HFFc6 (cell line): ENCODE measurements at places on chromosomes 2 and 18. TPM values are rescaled to one million over a fixed set of nuclear protein-coding genes. Genes with fewer than 3 reads are reported as not detected.

DNA sequence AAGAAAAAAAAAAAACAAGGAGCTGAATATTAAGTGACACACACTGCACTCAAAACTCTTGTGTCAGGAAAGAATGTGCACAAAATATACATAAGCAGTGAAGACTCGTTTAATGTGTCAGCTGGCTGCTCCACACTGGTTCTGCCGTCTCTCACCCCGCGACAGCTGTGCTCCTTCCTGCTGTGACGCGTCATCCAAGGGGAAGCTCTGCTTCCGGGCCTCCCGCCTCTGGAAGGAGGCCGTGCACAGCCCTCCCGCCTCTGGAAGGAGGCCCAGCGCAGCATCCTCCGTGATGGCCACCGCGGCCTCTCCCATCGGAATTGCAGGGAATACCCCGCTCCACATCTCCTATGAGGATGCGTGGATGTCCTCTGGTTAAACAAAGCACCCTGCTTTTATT is 151.0 kb downstream of the HDAC4 start:
- H3K36me3 ChIP-seq = no peaks in the 10 kb centered on the region
- DNase-seq = peak; percentile 61
- peak overlapping the region; percentile 68 for H3K4me3 ChIP-seq
- no peaks in the 10 kb centered on the region for H3K27me3 ChIP-seq
- H3K4me1 ChIP-seq = peaks cover 26% of the 10 kb centered on the region
- H3K27ac ChIP-seq = peak overlapping the region; percentile 78

DNA sequence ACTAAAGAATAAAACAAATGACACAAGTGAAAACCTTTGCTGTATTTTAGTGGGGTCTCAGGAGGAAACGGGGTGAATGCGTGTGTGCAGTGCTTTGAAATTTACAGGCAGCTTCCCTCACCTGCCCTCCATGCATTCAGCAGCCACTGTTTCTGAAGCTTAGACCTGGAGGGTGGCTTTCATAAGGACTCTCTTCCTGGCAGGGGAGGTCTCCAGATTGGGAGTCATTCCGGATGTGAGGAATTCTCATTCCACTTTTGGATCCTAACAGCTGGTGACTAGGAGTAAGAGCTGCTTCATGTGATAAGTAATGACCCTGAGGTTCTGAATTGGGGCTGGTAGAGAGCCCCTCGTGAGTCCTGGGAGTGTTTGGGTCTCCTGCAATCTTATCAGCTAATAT is 192.5 kb downstream of the SH3BP4 start:
- H3K36me3 ChIP-seq = no peaks in the 10 kb centered on the region
- no peaks in the 10 kb centered on the region for H3K4me1 ChIP-seq
- peaks cover 14% of the 10 kb centered on the region for H3K27me3 ChIP-seq
- DNase-seq = no peak

- H3K4me1 ChIP-seq = no peaks in the 10 kb centered on the region; the same call in 1 of the 2 replicates
- no peaks in the 10 kb centered on the region; the same call in 1 of the 2 replicates for H3K27me3 ChIP-seq
- H3K27ac ChIP-seq = no peak overlapping the region
- H3K36me3 ChIP-seq = peaks cover 18% of the 10 kb centered on the region; the same call in 1 of the 2 replicates
- no peak overlapping the region for H3K4me3 ChIP-seq
Observed at GRCh38 chr2:8882094-8882493, 44.7 kb upstream of the KIDINS220 start.

- H3K36me3 ChIP-seq = no peaks in the 10 kb centered on the region
- H3K4me3 ChIP-seq = no peak overlapping the region
- no peak overlapping the region for H3K27ac ChIP-seq
Observed at GRCh38 chr18:31134988-31135529, 27.6 kb downstream of the DSC1 start.

DNA sequence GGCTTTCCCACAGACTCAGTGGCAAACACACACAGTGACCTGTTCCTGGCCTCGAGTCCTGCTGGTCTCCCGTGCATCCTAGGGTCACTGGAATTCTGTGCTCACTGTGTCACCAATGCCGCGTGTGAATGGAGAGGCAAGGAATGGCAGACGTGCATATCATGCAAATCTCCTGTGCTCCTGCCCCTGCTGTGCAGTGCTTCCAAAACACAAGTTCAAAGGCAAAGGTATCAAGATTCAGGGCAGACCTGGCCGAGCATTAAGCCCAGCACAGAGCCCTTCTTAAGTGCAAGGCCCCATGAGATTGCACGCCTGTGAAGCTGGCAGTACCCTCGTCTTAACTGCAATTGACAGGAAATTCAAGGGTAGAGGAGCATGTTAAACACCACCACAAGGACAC is 129.1 kb downstream of the NDUFA10 start:
- no peaks in the 10 kb centered on the region for H3K4me1 ChIP-seq
- no peak overlapping the region for H3K4me3 ChIP-seq
- H3K27ac ChIP-seq = no peak overlapping the region
- H3K27me3 ChIP-seq = peaks cover 4% of the 10 kb centered on the region
- DNase-seq = no peak

DNA sequence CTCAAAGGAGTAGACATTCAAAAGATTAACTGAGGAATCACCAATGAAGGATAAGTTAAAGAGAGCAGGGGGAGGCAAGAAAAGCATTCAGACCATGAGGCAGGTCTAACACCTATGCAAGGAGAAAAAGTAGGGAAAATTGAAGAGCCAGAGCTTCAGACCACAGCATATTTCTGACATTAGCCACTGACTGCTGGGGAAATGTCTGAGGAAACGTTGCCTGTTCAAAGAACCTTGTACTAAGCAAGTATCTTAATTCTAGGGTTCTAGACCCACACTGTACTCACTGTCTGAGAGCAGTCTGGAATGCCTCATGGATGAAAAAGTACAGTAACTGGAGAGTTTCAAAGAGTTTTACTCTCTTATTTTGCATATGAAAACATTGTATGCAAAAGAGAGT is 39.5 kb upstream of the TFPI start:
- H3K27ac ChIP-seq = no peak overlapping the region
- peak; percentile 43 for DNase-seq
- H3K27me3 ChIP-seq = no peaks in the 10 kb centered on the region
- H3K36me3 ChIP-seq = no peaks in the 10 kb centered on the region

GRCh38 chr2:239768031-239768790 is 256.9 kb downstream of the NDUFA10 start:
- 0 out of 2 replicates have a peak, but pooled peaks cover 4% of the 10 kb centered on the region for H3K36me3 ChIP-seq
- no peak for DNase-seq
- H3K4me1 ChIP-seq = no peaks in the 10 kb centered on the region

GRCh38 chr18:68604256-68604655 is 110.7 kb downstream of the TMX3 start:
- H3K4me3 ChIP-seq = no peak overlapping the region
- DNase-seq = no peak
- no peaks in the 10 kb centered on the region; the same call in 1 of the 2 replicates for H3K27me3 ChIP-seq
- H3K36me3 ChIP-seq = no peaks in the 10 kb centered on the region; the same call in 1 of the 2 replicates

- H3K4me3 ChIP-seq = no peak overlapping the region
- peak; percentile 91 for DNase-seq
- H3K36me3 ChIP-seq = no peaks in the 10 kb centered on the region
- peak overlapping the region; percentile 65 for H3K27ac ChIP-seq
Observed at GRCh38 chr2:113117541-113118262, 9.7 kb upstream of the IL1RN start.

DNA sequence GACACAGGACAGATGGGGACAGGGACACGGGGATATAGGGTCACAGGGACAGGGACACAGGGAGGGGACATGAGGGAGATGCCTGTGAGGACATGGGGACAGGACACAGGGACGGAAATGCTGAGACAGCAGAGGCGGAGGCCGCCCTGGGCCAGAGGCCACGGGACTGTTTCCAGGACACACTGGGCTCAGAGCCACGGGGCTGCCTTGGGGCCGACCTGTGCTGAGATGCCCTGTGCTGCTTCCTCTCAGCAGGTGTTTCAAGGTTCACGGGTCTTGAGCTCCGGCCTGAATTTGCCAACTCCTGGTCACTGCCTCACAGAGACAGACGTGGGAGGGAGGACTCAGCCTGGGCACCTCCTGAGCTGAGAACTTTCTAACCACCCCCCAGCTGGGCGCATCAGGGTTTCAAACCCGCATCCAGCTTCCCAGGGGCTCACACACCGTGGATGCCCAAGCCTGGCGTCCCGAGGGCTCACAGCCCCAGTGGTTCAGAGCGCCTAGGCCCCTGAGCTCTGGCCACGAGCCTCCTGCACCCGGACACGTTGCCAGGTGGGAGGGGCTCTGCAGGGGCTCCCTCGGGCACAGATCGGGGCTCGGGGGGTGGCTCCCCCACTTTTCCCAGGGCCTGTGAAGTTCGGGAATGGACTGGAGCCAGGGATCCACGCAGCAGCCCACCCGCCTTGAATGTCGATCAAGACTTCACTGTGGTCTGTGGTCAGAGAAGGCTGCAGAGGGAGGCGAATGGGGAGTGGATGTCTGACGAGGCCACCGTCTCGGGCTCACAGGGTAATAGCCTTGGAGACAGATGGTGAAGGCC is 64.1 kb downstream of the SLC66A2 start:
- H3K4me1 ChIP-seq = no peaks in the 10 kb centered on the region
- DNase-seq = no peak
- peaks cover 2% of the 10 kb centered on the region; the same call in 1 of the 2 replicates for H3K27me3 ChIP-seq
- H3K36me3 ChIP-seq = peaks cover 17% of the 10 kb centered on the region
- no peak overlapping the region for H3K27ac ChIP-seq
- H3K4me3 ChIP-seq = no peak overlapping the region

DNA sequence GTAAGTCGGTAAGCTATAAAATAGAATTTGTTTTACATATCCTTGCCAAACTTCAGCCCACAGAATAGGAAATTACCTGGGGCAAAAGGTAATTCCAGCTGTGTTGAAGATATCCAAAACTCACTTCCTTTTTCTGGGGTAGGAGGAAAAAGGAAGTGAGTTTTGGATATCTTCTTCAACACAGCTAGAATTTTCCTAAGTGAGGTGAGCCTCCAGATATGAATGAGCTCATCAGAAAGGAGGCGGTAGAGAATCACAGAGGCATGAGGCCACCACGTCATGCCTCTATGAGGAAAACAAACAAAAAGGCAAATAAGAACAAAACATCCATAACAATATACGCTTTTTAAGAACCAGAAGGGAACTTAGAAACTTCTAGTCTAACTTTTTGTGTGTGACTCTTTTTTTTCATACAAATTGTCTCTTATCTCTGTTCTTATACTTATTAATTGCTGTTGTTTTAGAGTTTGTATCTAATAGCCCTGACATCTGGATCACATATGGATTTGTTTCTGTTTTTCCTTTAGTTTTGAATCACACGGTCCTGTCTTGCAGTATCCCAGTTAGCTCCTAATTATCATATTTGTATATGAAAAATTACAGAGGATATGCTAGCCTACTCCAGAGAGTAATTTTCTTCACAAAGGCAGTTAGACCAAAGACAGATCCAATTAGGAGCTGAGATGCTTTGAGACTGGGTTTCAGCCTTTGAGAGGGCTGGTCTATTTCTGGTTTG is 104.5 kb downstream of the RBM43 start:
- no peak overlapping the region for H3K4me3 ChIP-seq
- H3K27me3 ChIP-seq = peaks cover 4% of the 10 kb centered on the region; the same call in 1 of the 2 replicates
- DNase-seq = no peak
- H3K36me3 ChIP-seq = no peaks in the 10 kb centered on the region
- no peak overlapping the region for H3K27ac ChIP-seq
- peaks cover 11% of the 10 kb centered on the region for H3K4me1 ChIP-seq

DNA sequence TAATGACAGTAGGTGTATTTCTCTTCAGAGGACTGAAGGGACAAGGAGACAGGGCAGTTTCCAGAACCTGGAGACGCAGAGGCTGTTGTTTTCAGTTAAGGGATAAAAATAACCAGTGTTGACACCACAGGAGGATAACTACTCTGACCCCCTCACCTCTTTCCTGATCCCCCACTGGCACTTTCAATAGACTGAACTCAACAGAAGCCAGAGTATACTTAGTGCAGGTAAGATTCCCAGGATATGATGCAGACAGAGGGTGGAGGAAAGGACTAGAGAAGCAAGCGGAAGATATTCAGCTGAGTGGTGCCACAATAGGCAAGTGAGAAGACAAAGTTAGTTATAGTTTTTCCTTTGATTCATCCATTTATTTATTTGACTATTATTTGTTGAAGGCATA is 19.8 kb downstream of the DHRS9 start:
- no peak overlapping the region for H3K27ac ChIP-seq
- H3K4me1 ChIP-seq = no peaks in the 10 kb centered on the region; the same call in 1 of the 2 replicates
- H3K27me3 ChIP-seq = no peaks in the 10 kb centered on the region
- H3K4me3 ChIP-seq = no peak overlapping the region

DNA sequence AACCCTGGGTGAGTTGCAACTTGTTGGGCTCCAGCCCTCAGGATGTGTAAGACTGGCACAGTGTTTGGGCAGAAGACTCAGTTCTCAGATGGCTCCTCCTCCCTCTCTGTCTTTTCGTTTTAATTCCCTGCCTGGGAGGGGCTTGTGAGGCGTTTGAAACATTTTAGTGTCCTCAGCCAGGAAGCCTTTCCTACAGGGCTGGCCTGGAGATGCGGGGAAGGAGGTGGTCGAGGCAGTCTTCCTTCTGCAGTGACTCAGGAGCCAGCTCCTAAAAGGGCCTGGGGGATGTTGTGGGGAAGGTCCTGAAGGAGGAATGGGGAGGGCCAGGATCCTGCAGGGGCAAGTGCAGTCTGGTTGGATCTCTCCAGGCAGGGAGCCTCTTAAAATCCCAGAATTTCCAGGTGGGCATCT is 22.1 kb upstream of the IGFBP5 start:
- DNase-seq = no peak
- H3K4me3 ChIP-seq = no peak overlapping the region
- H3K4me1 ChIP-seq = peaks cover 25% of the 10 kb centered on the region
- no peaks in the 10 kb centered on the region for H3K36me3 ChIP-seq
- H3K27ac ChIP-seq = no peak overlapping the region

DNA sequence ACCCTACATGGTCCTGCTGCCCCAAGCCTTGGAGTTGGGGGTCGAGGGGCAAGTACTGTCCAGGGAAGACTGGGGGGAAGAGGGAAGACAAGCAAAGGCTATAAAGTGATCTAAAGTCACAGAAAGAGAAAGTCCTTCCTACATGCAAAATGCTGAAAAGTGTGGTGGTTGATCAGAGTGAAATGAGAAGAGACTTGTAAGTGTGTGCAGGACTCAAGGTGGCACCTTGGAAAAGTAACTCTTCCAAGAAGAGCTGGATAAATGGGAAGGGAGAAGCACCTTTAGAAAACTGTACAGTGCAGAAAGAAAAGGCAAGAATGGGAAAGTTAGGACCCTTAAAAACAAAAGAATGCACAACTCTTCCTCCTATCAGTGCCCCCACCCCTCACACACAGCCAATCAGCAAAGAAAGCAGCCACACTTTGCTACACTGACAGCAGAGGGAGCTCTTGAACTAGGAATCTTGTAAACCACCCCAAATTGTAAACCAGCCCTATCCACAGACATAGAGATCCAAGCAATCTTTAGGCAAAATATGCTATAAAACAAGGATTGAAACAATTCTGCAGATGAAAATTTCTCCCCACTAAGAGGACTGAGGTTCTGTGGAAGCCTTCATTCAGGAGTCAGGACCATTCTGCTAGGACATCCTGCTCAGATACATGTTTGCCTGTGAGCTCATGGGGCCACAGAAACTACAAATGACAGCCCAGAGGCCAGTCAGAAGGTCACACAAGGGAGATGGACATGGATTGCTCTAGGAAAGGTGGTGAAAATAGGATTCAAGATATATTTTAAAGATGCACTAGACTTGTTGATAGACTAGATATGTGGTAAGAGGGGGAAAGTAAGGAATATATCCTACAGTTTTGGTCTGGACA is 146.4 kb downstream of the FTCDNL1 start:
- H3K27ac ChIP-seq = no peak overlapping the region
- H3K27me3 ChIP-seq = no peaks in the 10 kb centered on the region

GRCh38 chr18:9211955-9212354 is 75.4 kb downstream of the ANKRD12 start:
- H3K36me3 ChIP-seq = peaks cover 40% of the 10 kb centered on the region
- H3K27me3 ChIP-seq = no peaks in the 10 kb centered on the region
- DNase-seq = no peak
- H3K4me1 ChIP-seq = peaks cover 20% of the 10 kb centered on the region

KIF1A gene
- total RNA-seq = not detected in 2 replicates

RPRM gene
- not detected in 3 replicates for total RNA-seq
